HFFc6 (cell line): ENCODE measurements at places on chromosomes 3 and 15. TPM values are rescaled to one million over a fixed set of nuclear protein-coding genes. Genes with fewer than 3 reads are reported as not detected.

Gene TCF12
- 89.1 to 154 TPM (median 106 TPM) in 3 replicates for total RNA-seq

Gene IQGAP1
- 179 to 183 TPM (median 180 TPM) in 3 replicates for total RNA-seq

Gene SLC28A1
- total RNA-seq: not detected in 3 replicates

Gene IP6K2
- total RNA-seq: 53.3 to 63.3 TPM (median 58.8 TPM) in 3 replicates

Gene TUSC7
- not detected in 3 replicates for total RNA-seq

Gene MRPL3
- total RNA-seq: 100 to 115 TPM (median 110 TPM) in 3 replicates
